ENCODE measurements at places on chromosomes 11 and 22.

DNA sequence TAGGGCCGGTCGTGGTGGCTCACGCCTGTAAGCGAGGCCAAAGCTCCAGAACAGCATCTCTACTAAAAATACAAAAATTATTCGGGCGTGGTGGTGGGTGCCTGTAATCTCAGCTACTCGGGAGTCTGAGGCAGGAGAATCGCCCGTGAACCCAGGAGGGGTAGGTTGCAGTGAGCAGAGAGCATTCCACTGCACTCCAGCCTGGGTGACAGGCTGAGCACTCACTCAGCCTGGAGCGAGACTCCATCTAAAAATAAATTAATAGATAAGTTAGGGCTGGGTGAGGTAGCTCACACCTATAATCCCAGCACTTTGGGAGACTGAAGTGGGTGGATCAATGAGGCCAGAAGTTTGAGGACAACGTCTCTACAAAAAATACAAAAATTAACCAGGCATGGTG is 10.2 kb upstream of the TAB1 start:
- DNase-seq, result no peak

DNA sequence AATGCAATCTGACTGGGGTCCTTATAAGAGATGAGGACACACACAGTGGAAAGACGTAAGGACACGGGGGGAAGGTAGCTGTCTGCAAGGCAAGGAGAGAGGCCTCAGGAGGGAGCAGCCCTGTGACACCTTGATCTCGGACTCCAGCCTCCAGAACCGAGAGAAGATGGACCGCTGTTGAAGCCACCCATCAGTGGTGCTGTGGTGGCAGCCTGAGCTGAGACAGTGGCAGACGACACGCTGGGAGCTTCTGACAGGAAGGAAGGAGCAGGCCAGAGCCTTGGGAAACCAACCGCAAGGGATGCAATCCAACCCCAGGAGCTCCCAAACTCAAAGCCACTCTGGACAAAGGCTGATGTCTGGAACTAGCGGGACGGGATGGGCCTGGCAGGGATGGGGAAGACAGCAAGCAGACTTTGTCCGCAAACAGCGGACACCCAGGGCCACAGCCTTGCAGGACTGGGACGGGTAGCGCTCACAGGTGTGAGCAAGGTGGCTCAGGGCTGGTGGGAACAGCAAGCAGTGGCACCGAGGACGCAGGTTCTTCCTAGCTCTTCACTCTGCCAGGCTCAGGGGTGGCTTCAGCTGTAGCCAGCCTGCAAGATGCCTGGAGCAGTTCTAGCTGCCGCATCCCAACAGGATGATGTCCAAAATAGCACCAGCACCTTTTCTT is 10.9 kb downstream of the LTO1 start:
- DNase-seq, result no peak

DNA sequence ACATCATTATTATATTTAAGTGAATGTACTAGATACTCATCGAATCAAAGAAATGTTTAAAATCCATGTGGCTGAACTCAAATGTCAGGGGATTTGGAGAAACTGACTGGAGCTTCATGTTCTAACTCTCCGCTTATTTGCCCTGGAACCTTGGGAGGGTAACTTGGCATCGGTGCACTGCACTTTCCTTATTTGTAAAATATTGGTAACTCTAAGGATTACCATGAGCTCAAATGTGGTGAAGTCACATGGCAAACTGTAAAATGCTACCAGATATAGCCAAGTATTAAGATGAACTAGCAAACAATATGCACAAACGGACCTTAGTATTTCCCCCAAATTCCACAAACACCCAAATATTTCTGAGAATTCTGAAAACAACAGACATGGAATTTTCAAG is 75.6 kb downstream of the ETS1 start:
- DNase-seq, result no peak

DNA sequence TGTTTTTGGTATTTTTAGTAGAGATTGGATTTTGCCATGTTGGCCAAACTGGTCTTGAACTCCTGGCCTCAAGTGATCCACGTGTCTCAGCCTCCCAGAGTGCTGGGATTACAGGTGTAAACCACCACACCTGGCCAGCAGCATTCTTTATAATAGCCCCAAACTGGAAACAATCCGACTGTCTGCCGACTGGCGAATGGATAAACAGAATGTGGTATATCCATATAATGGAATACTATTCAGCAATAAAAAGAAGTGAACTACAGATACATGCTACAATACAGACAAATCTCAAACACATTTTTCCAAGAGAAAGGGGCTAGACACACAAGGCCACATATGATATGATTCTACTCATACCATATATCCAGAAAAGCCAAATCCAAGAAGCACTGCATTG is 151.3 kb downstream of the ST3GAL4 start:
- DNase-seq, result no peak

GRCh38 chr22:22903355-22903777 is 15.8 kb downstream of the IGLL5 start:
- DNase-seq, result no peak

- no peak for DNase-seq
These were observed 19.1 kb downstream of the PARVG start for GRCh38 chr22:44199866-44200265.

GRCh38 chr11:7927635-7928034 is 3.4 kb downstream of the OR10A6 start:
- DNase-seq, result no peak

DNA sequence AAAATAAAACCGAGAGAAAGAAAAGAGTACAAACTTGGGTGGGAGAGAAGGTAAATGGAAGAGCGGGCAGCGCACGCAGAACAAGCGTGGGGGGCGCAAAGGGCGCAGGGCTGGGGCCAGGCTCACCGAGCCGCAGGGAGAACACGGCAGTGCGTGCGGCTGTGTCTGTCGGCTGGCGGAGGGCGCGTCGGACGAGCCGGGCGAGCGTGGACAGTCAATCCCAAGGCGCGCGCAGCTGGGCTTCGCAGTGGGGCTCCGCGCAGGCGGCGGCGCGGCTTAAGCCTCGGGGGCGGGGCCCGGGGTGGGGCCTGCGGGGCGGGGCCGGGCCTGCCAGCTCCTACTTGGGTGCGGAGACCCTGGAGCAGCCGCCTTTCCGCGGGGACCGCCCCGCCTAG is at the start of gene UCP2:
UCP2 (minus strand) TSS at position 249 of the 395 bp plus-strand sequence. CDS start 4,465 bp downstream, outside the sequence.
- DNase-seq, result peak; percentile 51

- peak; percentile 37 for DNase-seq
These were observed 55.3 kb upstream of the CCDC188 start for GRCh38 chr22:20205964-20206708.

- no peak for DNase-seq
These were observed 26.1 kb upstream of the ZNRF3 start for GRCh38 chr22:28857288-28857687.

DNA sequence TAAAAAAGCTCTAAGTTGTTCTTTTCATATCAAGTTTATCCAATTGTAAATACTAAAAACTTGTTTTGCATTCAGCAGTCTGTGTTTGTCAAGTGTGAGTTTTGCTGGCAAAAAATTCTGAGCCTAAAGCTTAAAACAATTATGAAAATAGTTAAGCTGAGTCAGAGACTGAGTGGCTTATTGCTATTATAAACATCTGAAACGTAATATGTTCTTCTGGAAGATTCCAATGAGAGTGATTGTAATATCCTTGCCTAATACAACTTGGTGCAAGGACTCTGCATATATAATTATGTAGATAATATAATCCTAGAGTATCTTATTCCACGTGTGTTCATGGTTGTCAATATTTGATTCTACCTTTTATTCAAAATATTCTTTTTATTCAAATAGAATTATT is 14.1 kb upstream of the NUP50 start:
- peak; percentile 78 for DNase-seq

DNA sequence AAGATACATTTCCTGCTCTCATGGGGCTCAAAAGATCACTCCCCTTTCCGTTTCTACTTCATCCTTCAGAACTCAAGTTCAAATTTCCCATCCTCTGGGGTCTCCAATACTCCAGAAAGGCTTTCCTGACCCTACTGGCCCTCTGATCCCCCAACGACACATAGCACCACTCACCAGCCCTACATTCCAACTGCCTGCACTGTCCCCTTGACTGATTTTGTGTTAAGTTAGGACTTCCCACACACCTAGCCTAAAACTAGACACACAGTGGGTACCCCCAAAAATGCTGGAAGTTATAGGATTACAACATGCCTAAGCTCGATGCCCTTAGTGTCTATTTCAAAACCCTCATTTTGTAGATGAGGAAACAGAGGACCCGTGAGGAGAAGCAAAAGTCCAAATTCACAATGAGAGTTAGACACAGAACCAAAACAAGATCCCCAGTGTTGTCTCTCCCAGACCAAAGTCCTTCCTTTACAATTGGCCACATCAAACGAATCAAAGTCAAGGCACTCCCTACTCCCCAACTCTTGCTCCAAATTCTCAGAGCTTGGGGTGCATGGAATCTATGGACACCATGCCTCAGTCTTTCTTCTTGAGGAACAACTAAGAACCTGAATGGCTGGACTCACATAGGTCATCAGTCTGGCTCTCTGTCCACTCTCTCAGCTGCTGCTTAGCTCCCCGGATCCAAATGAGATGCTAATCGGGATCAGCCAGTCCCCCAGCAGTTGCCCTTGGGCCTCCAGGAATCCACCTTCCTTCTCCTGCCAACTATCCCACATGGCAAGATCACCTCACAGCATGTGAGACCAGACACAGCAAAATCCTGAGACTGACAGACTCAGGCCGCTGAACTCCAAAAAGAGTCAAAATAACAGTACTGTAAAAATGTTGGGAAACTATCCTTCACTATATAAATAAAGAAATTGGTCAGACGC is 1.7 kb downstream of the CLPB start:
- no peak for DNase-seq

- DNase-seq, result no peak
These were observed 130.6 kb downstream of the WNT11 start for GRCh38 chr11:76075716-76076115.

- no peak for DNase-seq
These were observed 81.4 kb upstream of the GRIK4 start for GRCh38 chr11:120430146-120430545.

GRCh38 chr11:78078218-78079167 is 1.2 kb downstream of the NDUFC2 start:
- no peak for DNase-seq

DNA sequence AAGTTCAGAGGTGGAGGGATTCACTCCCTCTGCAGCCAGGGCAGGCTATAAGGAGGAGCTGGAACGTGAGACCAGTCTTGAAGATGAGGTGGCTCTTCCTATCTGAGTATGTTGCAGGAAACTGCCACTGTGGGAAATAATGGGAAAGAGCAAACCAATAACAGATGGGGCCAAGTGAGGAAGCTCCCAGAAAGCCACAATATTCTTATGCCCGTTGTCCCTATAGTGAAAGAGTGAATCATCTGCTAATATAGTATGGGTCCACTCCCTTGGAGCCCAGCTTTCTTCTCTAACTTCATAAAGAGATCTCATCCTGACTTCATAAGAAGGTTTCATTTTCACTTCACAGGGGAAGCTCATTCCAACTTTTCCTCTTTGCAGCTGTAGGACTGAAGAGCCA is 206.4 kb downstream of the BLID start:
- DNase-seq, result no peak

GRCh38 chr22:41779929-41780505 is 20.5 kb upstream of the CCDC134 start:
- DNase-seq, result no peak

- DNase-seq, result no peak
These were observed 312.7 kb upstream of the B3GAT1 start for GRCh38 chr11:134724779-134725140.

DNA sequence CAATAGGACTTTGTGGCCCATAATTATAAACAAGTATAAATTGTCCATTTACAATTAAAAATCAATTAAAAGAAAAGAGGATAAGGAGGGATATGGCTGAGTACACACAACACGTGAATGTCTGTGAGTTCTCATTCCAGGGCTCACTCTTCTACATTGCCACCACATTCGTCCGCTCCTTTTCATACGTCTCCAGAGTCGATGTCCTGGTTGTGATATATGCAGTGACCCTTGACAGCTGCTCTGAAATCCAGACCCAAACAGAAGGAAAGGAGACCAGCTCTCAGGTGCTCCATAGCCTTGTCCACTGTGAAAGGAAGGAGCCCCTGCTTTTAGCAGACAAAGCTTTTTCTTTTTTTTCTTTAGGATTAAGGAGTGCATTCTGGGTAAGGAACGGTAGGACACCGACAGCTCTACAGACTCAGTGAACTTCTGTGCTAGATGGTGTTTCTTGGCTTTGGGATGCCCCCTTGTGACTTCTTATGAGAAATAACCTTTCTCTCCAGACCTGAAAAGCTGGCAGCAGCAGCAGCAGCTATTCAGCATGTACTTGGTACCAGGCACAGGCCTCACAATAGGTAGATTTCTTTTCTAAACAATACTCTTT is 19.7 kb upstream of the DNAJB13 start:
- DNase-seq, result peak; percentile 65

DNA sequence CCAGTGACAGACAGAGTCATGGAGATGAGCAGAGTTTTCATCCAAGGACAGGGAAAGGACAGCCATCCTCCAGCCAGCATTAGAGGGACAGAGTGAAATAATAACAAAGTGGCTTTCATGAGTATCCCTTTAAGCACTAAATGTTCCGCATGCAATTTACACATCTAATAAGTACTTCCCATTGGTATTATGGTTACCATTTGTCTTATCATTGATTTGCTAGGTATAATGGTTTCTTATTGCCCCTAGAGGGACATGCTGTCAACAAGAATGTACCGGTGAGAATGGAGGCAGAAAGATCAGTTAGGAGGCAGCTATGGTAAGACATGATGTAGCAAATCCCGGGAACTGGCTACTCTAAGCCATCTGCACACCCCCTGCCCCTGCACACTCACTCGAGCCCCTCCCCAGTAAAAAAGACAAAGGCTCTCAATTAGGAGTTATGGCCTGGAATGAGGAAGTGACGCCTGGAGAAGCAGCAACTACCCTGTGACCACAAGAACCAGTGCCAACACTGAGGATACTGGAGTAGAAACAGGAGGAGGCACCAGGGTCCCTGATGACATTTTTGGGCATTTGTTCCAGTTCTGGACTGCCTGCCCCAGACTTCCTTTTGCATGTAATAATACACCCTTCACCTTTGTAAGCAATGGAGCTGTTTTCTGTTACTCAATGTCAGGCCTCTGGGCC is 30.2 kb upstream of the HMGXB4 start:
- no peak for DNase-seq

GRCh38 chr11:84097186-84097585 is 811.0 kb upstream of the CCDC90B start:
- no peak for DNase-seq

DNA sequence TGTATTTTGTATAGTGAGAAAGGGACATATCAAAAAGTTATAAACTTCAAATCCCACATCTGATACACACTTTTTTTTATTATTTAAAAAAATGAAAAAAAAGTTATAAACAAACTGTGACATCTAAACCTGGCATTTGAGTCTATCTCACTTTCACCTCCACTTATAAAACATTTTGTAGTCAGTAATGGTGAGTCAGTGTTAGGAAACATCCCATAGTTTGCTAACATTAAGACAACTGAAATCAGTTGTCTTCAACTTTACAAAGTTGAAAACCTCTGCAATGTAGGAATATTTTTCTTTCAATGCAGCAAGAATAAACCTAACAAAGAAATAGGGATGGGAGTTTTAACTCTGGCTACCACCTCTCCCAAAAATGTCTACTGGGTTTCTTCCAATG is 47.7 kb downstream of the SLC35F2 start:
- no peak for DNase-seq

DNA sequence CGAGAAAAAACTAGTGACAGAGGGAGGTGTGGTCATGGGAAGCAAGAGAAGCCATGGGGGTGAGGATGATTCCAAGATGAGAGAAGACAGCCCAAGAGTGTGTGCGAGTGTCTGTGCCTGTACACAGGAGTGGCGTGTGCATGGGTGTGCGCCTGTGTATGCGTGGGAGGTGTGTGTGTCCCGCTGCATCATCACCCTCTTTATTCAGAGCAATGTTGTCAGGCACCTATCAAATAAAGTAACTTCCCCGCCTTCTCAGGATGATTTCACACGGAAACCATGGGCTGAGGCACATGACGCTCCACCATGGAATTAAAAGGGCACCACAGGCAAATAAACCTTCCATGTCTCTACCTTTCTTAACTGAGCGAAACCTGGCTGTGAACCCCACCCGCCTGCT is 24.6 kb downstream of the MS4A10 start:
- no peak for DNase-seq

Measured in fibroblast of gingiva (primary cell).